Stimulated activated CD4-positive, alpha-beta T cell treated with anti-CD3 and anti-CD28 coated beads, Interleukin-1b, Interleukin-23, amount 100 ng/mL, for 1 hour (primary cell): ENCODE measurements at places on chromosomes 1 and 21.

- DNase-seq, result no peak
Observed at GRCh38 chr1:203711251-203712007, 53.6 kb upstream of the LAX1 start.

DNA sequence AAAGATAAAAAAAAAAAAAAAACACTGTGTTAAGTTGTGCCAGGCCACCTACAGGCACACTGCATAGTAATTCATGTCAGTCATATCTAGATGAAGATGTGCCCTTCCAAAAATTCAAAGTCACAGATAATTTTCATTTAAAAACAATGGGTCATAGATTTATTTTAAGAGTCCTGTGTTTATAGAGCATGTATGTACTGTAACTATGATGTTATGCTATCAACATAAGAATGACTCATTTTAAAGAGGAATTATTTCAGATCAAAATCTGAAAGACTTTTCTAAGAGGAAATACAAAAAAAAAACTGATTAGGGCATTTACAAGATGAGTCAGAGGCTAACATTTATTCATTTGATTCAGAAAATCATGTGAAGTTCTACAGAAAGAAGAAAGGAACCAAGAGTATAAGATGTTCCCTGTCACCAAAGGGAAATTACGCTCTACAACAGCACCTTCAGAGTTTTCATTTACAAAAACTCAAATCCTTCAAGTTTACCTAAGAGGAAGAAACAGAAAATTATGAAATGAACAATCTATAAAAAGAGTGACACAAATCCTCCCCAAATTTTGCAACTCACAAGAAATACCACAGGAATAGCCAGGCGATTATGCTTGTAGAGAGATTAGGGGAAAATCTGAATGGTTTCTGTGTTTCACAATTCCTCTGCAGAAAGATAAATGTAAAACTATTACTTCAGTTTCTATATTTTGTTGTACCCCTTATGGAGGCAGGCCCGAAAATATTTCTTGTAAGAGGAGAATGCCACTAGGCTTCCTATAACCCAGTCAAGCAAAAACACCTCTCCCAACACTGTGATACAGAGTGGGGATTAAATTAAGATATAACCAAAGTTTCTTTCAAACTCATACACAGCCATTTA, 13.8 kb downstream of the TP53BP2 start:
- DNase-seq, result no peak

DNA sequence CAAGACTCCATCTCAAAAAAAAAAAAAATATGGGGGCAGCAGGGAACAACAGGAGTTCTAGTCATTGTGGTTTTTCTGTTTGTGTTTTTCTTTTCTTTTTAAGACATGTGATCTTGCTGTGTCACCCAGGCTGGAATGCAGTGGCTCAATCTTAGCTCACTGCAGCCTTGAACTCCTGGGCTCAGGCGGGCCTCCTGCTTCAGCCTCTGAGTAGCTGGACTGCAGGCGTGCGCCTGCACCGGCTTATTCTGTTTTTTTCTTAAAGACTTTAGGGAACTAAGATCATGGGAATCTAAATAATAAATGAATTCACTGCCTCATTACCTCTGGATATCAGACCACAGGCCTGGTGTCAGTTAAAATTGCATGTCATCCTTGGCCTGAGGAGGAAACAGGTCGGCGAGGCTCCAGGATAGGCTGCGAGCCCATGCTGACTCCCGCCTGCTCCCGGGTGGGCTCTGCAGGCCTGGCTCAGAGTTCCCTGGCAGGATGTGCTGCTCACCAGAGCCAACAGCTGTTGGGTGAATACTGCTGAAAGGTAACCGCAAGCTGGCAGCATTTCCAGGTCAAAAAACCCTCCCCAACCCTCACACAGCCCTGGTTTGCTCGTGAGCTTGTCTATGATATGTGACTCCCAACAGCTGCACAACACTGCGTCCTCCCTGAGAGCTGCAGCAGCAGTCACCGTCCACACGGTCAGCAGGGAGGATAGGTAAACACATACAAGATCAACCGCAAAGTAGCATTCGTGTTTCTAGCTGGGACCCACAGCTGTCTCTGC, 58.1 kb downstream of the SCCPDH start:
- DNase-seq, result no peak

DNA sequence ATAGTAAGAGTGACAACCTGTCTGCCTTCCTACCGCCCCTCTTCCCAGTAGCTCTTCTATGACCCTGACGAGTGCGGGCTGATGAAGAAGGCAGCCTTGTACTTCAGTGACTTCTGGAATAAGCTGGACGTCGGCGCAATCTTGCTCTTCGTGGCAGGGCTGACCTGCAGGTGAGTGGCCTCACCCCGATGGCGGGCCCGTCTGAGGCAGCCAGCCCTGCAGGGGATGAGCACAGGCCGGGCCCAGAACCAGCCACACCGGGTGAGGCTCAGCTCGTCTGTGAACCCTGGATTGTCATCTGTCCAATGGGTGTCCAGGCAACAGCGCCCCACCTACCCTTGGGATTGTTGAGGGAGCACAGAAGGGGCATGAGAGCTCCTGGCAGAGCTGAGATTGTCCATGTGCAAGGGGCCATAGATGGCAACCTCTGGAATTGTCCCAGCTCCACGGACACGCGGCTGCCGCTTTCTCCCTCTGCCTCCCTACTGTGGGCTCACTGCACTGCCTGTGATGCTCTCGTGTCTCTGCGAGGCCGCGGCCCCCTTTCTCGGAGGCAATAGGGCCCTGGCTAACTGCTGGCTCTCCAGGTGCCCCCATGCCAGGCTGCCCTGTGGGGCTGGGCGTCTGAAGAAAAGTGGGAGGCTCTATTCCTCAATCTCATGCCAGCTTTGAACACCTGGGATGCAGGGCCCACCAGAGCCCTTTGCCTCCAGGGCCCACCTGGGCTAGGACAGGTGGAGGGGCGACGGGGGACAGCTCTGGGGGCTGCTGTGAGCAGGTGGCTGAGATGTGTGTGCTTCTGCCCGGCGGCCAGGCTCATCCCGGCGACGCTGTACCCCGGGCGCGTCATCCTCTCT, 50.0 kb upstream of the LRRC3 start:
- DNase-seq, result no peak

- DNase-seq, result no peak
Observed at GRCh38 chr1:215081661-215082531, 641 bp upstream of the KCNK2 start.

DNA sequence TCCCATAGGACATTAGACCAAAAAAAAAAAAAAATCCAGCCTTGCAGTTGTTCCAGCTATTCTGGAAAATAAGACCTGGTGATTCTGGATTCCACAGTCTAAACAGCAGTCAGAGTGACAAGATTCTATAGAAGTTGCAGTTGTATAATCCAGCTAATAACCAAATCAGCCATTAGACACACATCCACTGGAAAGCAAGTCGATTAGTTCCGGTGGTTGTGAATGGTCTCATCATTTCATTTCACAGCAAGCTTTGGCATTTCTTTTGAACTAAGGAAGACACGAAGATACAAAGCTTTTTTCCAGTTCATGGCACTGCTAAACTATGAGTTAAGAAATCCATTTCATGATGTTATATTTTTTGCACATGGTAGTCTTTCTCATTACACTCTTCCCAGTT, 54.4 kb upstream of the FAM89A start:
- no peak for DNase-seq
